ENCODE measurements at places on chromosomes 2 and 18.
A peak's percentile ranks its signal among the peaks of the same experiment; 100 is the strongest.

DNA sequence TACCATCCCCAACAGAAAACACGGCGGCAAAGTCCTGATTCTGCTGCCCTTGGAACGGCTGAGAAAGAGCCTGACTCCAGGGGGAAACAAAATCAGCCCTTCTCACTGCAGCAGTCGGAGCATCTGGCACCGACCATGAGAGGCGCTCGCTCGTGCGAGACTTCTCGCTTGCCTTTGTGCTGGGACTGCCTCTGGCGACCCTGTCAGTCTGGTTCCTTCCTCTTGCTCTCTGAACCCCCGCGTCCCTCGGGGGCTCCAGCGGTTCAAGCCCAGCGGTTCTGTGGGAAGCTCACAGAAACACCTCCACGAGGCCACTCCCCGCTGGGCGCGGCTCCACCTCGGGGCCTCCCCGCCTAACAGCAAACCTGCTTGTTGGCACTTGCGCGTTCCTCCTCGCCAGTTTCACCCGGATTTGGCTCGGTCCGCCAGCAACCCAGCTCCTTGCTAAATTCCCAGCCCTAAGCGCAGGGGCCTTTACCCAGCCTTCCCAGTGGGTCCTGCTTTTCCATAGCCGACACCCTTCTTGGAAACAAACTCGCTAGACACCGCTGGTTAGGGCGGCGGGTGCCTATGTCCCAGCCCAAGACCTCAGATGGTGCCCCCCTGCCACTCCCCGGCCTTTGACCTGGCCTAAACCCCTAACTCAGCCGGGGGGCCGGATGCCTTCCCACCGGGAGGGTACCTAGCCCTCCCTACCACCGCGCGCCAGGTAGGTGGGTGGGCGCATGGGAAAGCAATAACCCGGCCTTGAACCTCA lies 2.2 kb downstream of the RND3 start:
- DNase-seq = no peak

DNA sequence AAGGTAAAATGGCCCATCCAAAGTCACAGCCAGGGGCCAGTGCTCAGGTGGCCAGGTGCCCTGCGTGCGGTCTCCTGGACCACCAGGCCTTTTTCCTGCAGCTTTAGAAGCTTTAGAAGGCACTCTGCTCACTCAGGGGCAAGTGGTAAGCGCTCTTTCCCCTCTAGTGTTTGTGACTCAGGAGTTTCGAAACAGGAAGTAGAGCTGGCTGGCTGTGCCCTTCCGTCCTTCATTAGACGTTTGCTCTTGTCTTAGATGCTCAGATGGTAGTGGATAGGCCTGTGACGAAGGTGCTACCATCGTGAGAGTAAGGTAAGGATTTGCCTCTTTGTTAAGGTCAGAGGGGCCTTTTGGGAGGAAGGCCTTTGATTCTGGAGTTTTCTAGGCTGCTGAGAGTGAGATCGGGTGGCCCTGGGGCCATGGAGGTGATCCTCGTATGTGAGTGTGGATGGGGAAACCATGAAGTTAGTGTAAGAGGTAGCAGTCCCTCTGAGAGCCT lies at the start of gene CASP8:
Gene CASP8, plus strand, starts transcription at position 235 of the 499 bp plus-strand sequence. CDS start 5,951 bp downstream, outside the sequence.
- DNase-seq = peak; percentile 83

GRCh38 chr2:7127156-7127555 lies 209.9 kb downstream of the RNF144A start:
- DNase-seq = no peak

DNA sequence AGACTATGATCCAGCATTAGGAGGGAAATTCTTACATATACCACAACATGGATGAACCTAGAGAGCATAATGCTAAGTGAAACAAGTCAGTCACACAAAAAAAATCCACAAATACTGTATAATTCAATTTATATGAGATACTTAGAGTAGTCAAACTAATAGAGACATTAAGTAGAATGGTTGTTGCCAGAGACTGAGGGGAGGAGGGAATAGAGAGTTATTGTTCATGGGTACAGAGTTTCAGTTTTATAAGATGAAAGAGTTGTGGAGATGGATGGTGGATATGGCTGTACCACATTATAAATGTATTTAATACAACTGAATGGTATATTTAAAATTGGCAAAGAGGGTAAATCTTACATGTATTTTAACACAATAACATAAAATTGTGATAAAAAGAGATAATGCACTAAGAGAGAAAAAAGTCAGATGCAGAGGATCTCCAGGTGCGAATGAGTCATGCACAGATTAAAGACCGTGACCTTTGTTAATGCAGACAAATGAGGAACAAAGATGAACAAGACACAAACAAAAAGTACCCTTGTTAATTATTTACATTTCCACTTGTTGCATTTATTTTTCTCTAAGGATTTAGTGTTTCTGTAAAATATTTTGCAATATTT lies 541.7 kb upstream of the MEX3C start:
- no peak for DNase-seq

- DNase-seq = no peak
Measured at GRCh38 chr18:23494992-23495391, 8.3 kb upstream of the RMC1 start.

GRCh38 chr2:117536139-117536538 lies 278.4 kb upstream of the DDX18 start:
- no peak for DNase-seq

DNA sequence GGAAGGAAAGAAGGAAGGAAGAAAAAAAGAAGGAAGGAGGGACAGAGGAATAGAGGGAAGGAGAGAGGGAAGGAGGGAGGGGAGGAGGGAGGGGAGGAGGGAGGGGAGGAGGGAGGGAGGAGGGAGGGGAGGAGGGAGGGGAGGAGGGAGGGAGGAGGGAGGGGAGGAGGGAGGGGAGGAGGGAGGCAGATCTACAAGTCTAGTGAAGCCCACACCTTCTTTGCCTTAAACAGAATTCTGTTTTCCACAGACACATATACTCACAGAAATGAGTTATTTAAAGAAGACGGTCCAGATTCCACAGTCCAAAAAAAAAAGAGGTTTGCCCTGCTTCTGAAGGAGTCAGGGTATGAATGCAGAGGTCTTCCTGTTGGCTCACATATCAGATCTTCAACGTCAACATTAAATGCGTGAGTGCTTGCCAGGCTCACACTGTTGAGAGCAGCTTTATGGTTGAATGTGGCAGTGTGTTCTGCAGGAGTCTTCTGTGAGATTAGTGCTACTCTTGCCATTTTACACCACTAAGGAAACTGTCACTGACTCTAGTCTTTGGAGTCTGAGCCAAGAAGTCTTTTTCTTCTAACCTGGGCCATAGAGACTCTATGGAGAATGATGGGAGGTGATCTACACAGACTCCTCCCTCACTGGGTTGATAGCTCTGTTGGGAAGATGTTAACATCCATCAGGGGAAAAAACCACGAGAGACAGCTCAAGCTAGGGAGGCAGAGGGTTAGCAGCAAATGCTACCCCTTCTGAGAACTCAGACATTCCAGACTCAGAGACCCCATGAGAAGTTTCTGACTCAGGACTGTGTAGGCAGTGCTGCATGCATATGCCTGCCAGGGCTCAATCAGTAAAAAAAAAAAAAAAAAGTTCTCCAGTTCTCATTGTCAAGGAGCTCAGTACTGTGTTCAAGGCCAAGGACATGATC lies 23.3 kb downstream of the PAX8 start:
- DNase-seq = no peak

- DNase-seq = peak; percentile 80
Measured at GRCh38 chr2:88739985-88740600, 48.6 kb downstream of the RPIA start.

- DNase-seq = peak; percentile 79
Measured at GRCh38 chr2:143452817-143453451, 323.7 kb downstream of the ARHGAP15 start.

GRCh38 chr18:2172881-2173280 lies 398.4 kb downstream of the METTL4 start:
- DNase-seq = no peak

DNA sequence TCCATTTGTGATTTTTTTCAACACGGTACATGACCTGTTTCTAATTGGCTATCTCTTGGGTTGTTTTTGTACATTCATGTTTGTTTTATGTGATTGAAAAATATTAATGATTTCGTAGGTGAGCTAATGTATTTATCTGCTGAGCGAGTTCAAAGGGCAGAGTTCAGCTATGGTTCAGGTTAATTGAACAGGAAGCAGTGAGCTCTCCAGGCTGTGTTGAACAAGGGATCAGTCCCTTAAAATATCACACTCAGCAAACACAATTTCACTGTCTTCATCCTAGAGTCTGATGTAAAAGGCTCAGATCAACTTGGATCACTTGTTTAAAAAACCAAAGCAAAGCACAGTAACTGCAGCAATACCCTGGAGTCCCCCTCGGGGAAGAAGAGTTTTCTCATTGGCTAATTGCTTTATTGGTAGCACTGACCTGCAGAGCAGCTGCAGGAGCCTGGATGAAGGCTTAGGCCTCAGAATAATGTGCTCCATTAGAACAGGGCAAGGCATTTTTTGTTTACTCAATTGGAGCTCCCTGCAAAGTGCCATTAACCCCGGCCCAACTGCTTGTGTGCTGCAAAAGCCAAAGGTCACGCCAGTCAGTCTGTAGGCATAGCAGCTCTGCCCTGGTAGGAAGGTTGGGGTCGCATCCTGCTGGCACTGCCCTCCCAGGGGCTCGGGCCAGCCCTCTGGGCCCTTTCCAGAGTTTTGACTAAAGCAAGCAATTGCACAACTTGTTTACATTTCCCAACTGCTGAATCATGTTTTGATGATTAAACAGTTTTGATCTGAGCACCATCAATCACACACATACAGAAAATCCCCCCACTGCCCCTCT lies 10.5 kb downstream of the ONECUT2 start:
- DNase-seq = no peak

Data from activated CD8-positive, alpha-beta T cell treated with anti-CD3 and anti-CD28 coated beads, Interleukin-2, amount 10 ng/mL, durations not matched to agents 7 days and 5 days (primary cell).